Activated T-cell treated with anti-CD3 and anti-CD28 coated beads for 48 hours (primary cell): ENCODE measurements at places on chromosomes 16 and 17.
A peak's percentile ranks its signal among the peaks of the same experiment; 100 is the strongest.

DNA sequence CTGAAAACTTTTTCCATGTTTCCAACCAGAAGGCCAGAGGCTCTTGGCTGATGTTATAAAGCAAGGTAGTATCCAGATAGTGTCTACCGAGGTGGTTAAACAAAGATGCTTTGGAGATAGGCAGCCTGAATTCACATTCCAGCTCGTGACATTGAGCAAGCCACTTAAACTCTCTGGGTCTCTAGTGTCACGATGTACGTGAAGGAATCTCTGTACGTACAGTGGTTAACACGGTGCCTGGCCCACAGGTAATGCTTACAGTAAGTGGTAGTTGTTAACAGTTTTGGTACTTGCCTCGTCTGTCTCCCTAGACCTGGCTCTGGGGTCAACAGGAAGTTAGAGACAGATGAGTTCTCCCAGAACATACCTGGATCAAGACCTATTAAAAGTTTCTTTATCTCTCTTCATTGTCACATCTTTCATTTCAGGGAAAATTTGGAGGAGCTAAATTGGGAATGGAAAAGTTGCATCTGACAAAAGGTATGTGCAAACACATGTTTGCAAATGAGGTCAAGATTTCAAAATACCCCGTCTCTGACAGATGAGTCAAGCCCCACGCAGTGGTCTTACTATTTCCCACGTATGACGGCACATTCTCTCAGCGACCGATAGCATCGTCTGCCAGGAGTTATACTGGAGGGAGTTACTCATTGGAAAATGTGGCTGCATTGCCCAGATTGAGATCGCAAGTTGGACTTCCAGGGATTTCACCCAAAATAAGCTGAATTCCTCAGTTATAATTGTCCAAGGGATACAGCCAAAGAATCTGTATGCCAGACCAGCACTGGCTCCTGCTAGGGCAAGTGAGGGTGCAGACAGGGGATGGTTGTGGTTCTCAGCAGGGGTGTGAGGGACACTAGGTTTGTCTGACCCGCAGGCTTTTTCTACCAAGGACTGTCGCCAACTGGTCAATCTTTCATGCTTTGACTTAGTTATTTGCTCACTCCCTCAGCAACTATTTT lies 18.9 kb upstream of the MYH10 start:
- DNase-seq = no peak

GRCh38 chr17:72432143-72432621 lies 311.4 kb downstream of the SOX9 start:
- DNase-seq = no peak

DNA sequence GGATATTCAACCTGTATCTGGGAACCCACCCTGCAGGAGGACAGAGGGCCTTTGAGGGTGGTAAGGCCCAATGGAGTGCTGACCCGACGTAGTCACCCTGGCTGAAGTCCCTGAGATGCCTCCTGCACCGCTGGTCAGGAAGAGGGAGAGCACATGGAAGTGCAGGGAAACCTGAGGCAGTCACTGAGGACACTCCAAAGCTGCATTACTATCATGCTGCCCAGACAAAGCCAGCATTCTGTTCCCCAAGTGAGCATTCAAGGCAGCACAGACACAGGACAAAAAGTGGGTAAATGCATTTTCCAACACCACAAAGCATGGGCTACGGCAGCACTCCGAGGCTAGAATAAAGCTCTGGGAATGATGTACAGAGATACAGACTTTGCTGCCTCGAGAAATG lies 46.8 kb upstream of the BCAR1 start:
- DNase-seq = no peak

DNA sequence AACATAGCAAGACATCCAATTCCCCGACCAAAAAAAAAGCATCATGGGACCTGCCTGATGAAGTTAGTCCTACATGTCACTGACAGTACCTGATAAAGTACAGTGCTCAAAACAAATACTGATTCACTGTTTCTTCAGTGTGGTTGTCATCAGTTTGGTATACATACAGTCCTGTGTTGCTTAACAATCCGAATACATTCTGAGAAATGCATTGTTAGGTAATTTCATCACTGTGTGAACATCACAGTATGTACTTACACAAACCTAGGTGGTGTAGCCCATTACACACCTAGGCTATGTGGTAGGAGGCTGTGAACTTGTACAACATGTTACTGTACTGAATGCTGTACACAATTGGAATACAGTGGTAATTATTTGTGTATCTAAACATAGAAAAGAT lies 19.0 kb upstream of the FA2H start:
- DNase-seq = no peak

- DNase-seq = no peak
Observed at GRCh38 chr17:15220785-15221184, 44.3 kb downstream of the PMP22 start.

DNA sequence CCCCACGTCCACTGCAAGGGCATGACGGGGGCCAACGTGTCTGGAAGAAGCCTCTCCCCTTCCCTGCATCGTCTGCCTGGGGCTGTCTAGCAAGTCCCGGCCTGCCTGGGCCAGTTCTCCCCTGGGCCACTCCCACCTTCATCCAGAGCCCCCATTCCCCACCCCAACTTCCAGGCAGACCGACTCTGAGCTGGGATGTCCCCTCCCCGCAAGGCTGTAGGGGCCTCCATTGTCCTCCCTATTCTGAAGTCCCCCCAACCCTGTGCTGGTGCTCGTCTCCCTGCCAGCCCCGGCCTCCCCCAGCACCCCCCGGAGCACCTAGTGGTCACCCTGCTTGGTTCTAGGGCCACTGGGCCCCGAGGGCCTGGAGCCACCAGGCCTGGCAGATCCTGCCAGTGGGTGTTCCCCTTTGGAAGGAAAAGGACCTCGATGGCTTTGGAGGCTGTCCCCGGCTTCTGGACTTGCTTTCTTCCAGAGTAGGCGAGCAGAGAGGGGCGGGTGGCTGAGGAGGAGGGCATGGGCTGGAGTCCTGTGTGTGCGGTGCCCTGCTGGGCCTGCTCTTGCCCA lies 4.8 kb downstream of the GLIS2 start:
- no peak for DNase-seq

DNA sequence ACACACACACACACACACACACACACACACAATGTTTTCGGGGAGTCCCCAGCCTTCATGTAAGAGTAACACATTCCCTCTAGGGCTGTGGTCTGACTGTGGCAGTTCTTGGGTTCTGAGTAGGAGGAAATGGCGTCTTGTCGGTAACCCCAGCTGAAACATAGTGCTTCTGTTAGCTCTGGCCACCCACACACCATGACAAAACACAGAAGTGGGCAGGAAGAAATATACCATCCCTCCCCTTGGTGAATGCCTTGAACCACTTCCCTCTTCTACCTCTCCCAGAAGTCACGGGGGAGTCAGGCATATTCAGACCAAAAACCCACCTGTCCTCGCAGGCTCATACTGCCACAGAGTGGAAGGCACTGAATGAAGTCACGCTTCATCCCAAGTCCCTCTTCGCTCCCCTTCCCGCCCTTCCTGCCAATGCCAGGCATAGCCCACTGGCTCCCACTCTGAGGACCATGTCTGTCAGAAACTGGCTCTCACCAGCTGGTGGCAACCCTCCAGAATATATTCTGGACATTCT lies 11.5 kb downstream of the SLC35B1 start:
- DNase-seq = peak; percentile 68

DNA sequence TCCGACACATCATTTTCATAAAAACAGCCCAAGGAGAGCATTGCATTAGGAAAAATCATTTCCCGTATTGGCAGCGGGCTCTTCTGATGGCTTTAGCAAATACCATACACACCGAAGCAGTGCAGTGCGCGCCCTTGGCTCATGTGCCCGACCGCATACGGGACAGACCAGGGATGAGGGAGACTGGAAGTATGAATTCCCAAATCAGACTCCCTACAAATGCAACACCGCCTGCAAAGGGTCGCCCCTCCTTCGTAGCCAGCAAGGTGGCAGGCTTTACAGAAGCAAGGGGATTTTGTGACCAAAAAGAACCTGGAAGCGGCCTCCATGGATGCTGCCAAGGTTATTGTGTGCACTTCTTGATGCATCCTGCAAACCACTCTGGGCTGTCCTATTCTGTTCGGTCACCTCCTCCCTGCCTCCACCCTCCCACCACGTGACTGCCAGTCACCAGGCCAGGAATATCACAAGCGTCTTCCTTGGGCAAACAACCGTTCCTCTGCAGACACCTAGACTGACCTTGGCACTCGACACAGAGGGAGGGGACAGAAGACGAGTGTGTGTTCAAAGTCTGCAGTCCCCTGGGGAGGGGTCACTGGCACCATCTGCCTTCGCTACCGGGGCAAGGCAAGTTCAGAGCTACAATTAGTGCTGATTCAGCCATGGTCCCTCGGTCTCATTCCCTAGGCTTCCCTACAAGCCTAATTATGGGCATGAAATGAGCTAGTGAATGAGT lies 460.4 kb downstream of the SLC39A11 start:
- no peak for DNase-seq

DNA sequence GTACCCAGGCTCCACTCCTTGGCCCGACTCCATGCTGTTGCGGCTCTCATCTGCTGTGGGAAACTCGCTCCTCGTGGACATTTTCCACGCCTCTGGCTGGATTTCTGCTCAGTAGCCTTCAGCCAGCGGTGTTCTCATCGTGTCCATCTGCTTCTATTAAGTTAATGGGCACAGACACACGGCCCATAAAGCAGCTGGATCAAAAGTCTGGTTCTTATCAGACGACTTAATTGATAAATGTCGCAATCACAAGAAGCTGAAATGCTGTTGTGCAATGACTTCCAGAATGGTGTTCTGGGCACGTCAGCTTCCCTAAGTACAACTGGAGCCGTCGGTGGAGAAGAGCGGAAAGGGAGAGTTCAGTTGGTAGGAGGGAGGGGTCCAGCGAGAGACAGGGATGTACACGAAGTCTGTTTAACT lies 211.7 kb upstream of the CHMP6 start:
- no peak for DNase-seq

DNA sequence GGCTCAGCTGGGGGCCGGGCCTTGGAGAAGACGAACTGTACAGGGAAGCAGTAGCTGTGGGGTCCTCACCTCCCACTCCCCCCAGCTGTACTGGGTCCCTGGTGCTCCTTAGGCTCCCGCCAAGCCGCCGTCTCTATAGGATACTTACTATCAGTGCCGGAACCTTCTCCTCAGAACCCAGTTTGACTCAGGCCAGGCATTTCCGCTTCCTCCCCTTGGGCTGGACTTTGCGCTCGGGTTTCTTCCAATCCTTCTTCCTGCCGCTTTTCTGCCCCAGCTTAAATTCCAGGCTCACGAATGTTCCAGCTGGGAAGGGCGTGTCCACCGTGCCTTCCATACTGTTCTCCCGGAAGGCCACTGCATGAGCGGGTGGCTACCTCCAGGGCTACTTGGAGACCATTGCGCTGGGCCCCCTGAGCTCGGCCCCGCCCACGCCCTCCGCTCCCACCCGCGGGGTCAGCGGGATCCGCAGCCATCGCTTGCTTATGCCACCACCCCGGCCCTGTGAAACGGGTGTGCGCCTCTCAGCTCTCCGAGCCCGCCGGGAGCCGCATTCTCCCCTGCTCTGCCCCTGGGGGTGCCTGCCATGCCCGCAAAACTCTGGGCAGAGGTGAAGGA lies 1795.9 kb downstream of the TP53TG3F start:
- DNase-seq = no peak

- no peak for DNase-seq
Observed at GRCh38 chr16:11586378-11586855, 302 bp downstream of the LITAF start.

GRCh38 chr16:53601961-53602360 lies 99.0 kb upstream of the AKTIP start:
- no peak for DNase-seq

DNA sequence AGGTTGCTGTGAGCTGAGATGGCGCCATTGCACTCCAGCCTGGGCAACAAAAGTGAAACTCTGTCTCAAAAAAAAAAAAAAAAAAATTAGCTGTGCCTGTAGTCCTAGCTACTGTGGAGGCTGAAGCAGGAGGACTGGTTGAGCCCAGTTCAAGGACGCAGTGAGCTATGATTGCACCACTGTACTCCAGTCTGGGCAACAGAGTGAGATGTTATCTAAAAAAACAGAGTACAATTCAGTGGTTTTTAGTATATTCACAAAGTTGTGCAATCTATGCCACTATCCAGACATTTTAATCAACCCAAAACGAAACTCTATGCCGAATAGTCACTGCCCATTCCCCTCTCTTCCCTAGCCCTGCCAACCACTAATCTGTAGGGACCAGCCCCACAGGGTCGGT lies 25.1 kb downstream of the C16orf54 start:
- no peak for DNase-seq

GRCh38 chr17:9115214-9116191 lies 94.2 kb downstream of the NTN1 start:
- peak; percentile 61 for DNase-seq

DNA sequence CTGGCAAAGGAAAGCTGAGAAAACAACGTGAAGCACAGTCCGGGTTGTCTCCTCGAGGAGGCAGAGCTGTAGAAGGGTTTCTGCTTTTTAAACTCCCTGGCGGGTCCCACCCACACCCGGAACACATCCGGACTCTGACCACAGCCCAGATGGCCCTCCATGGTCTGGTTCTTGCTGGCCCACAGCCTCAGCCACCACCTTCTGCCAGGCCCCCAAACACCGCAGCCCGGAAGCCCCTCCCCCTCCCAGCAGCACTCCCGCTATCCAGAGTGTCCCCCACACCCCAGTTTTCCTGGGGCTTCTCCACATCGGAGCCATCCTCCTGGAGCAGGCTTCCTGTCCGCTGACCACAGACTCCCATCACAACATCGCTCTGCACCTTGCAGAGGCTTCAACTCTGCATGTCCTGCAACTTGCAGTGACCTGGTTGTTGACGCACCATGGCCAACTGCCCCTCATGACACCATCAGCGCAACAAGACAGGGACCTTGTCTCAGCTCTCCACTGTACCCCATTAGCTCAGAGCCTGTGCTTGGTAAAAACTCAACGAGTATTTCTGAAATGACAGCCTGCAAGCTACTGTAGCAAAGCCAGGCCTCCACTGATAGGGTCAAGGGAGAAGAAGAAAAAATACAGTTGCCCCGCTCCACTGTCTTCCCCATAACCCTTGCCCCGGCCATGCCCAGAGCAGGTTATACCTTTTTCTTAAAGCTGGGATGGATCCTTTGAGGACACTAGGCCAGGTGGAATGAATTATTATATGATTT lies 129.8 kb downstream of the C16orf78 start:
- no peak for DNase-seq

DNA sequence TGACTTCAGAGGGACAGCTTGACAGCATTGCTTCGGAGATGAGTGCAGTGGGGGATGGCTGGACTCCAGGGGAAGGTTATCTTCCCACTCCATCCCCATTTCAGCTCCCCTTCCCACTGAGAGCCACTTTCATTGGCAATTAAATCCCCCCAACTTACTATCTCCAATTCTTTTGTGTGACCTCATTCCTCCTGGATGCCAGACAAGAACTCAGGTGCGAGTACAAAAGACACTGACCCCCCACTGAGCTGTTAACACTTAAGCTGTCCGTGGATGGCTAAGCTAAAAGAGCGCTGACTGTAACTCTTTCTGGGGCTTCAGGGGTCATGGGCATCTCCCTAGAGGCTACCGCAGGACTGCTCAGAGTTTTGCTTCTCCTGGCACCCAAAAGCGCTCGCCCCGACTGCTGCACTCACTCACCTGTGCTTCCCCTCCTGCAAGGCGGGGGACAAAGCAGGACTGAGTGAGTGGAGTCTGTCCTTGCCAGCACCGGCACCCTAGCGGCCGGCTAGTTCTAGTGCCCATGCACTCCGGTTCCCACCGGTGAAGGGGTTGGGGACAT lies 44.8 kb upstream of the FBXO47 start:
- no peak for DNase-seq
